GM13976 (cell line): ENCODE measurements at places on chromosomes 3 and 15.
A peak's percentile ranks its signal among the peaks of the same experiment; 100 is the strongest.

GRCh38 chr15:57540736-57541135 is 51.0 kb upstream of the MYZAP start:
- peak; percentile 71 for DNase-seq

- no peak for DNase-seq
Measured at GRCh38 chr3:23697416-23697815, 108.3 kb upstream of the UBE2E1 start.

DNA sequence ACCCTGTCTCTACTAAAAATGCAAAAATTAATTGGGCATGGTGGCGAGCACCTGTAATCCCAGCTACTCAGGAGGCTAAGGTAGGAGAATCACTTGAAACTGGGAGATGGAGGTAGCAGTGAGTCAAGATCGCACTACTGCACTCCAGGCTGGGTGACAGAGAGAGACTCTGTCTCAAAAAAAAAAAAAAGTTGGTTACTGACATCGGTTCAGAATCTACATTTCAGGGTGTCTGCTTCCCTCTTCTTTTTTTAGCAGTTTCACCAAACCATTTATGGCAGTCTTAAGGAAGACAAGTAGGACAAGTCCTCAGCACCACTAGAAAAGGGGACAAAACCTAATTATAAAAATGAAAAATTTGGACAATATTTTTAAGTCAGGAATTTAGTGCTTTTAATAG is 3.3 kb upstream of the USP4 start:
- no peak for DNase-seq

DNA sequence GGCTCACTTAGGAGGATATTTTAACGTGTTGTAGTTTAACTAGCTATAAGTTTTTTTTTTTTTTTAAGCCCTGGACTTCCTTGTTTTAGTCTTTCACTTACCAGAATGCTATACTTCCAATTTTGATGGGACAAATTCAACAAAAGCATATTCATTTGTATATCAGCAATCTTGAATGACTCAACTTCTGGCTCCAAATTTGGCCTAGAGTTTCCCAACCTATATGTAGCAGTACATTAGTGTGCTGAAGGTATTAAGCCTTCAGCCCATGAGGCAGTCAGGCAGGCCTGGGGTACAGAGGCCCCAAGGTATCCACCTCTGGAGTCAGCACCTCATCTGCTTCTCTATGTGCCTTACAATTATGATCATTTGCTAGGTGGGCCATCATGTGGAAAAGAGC is 5.9 kb downstream of the PBRM1 start:
- no peak for DNase-seq

DNA sequence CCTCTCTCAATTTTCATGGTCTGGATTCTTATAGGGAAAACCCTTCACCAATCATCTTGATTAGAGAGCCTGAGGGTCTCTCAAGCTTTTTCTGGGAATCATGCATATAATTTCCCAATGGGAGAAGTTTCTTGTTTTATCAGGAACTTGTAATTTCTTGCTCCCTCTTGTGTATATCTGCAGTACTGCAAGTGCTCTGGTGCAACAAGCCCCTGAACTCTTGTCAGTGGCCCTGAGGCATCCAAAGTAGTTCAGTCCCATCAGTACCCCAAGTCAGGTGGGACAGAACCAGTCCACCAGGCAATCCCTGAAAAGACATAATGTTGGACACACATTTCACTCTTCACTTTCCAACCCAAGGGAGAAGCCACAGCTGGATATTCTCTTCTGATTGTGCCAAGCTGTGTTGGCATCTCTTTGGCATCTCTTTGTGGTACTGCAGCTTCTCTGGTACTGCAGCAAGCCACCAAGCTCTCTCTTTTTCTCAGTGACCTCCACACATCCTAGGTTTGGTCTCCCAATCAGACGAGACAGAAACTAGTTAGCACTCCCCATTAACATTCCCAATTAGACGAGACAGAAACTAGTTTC is 214.5 kb downstream of the ZIC4 start:
- no peak for DNase-seq

DNA sequence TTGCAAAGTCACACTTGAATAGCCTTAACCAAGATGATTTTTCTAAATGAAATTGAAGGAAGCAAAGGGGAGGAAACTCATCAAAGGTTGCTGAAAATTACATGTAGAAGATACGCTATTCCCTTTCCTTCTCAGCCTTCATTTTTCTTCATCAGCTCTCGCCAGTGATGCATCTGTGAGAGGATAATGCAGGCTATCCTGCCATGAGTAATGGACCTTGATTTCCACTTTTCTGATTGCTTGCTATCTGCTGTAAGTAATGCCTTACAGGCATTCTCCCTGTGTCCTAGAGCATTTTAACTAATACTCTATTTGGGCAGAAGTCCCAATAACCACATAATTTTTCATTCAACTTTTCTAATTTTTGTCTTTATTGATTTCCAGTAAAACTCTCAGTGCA is 162.6 kb downstream of the BBX start:
- DNase-seq, result no peak

GRCh38 chr15:89652666-89653065 is 2.6 kb downstream of the KIF7 start:
- DNase-seq, result no peak

DNA sequence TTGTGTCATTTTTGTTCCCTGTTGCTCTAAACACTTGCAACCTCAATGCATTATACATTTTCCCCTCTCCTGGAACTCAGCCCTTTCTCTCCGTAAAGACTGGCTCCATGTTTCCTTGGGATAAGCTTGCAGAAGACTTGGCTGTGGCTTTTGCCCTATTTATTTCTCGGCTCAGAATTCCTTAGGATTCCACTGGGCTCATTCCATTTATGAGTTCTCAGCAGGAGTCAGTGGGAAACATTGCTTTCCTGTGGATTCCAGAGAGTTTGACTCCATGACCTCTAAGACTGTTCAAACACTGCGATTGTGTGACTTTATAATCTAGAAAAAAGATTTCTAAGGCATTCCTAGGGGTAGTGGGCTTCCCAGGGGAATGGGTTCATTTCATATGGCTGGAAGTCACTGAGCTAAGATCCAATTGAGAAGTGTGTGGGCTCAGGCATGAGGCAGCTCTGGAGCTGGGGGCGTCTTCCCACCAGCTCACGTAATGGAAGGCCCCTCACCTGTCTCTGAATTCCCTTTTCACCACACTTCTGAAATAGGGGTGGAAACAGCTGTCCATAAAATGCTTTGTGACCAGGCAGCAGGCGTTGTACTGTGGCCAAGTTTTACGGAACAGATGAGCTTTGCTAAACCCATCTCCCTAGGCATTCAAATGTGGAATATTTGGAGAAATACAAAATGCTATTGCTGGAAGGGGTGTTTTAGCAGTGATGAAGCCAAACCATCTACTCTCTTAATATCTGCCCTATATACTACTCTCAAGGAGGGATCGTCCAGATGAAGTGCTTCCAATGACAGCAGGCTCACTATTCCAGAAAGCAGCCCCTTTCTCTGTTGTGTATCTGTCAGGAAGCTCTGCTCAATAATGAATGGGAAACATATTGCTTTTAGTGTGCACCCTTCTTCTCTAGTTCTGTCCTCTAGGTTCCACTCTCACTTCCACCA is 91.8 kb upstream of the BCL6 start:
- no peak for DNase-seq

DNA sequence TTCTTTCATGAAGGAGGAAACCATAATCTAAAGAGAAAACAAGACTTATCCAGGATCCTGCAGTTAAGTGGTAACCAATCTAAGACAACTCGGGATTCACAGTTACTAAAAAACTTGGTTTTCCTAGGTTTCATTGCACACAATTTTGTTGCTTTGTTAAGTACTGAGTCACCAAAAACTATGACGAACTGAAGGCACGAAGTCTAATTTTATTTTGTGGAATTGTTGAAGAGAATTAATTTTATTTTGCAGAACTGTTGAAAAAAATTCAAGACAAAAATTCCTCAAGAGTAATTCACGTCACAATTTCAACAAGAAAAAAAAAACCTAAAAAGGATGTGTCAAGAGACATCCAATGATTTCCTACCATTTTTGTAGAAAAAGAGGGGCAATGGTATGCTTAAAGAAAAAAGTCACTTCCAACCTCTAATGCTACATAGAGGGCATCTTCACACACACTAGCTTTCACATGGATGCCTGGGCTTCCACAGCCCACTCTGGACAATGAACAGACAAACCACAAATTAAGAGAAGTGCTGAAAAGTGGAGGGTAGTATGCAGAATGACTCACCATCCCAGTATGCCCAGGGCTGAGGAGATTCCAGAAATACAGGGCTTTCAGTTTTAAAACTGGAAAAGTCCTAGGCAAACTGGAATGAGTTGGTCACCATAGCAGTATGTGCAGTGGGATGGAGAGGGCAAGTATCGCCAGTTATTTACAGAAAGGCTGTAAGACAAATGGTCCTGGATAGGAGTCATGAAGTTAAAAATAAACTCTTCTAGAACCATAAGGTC is 29.2 kb downstream of the PLOD2 start:
- DNase-seq, result no peak

DNA sequence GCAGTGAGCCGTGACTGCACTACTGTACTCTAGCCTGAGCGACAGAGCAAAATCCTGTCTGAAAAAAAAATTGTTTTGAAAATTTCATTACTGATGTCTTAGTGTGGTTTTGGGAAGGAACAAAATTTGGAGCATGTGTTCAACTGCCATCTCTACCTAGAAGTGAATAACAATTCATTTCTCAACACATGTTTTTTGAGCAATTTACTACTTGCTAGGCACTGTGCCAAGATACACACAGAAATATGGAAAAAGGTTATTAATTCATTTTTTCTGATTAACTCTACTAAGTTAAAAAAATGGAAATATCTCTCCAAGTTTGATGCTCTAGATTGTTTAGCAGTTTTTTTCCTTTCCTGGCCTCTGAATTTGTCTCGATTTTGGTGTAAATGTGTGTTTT is 5.2 kb upstream of the TCF12 start:
- DNase-seq, result no peak

DNA sequence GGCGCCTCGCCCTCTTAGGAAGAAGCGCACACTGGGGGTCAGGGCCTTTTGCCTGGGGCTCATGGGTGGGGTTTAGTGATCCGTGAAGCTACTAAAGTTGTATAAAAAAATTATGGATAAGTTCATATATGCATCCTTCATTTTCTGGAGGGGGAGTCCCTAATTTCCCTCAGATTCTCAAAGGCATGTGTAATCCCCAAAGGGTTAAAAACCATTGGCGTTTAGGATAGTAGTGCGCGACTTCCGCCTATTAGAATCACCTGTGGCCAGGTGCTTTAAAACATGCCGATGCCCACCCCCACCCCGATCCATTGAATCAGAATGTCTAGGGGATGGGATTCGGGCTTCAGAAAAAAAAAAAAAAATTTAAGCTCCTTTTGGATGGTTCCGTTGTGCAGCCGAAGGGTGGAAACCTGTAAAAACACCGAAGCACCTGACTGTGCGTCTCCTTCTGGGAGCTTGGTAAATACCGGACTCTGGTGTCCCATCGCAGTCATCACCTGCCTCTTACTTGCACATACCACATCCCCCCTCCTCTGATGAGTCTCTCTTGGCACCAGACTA is 570 bp downstream of the APH1B start:
- no peak for DNase-seq

- no peak for DNase-seq
Measured at GRCh38 chr15:65576664-65577063, 34.3 kb downstream of the INTS14 start.

DNA sequence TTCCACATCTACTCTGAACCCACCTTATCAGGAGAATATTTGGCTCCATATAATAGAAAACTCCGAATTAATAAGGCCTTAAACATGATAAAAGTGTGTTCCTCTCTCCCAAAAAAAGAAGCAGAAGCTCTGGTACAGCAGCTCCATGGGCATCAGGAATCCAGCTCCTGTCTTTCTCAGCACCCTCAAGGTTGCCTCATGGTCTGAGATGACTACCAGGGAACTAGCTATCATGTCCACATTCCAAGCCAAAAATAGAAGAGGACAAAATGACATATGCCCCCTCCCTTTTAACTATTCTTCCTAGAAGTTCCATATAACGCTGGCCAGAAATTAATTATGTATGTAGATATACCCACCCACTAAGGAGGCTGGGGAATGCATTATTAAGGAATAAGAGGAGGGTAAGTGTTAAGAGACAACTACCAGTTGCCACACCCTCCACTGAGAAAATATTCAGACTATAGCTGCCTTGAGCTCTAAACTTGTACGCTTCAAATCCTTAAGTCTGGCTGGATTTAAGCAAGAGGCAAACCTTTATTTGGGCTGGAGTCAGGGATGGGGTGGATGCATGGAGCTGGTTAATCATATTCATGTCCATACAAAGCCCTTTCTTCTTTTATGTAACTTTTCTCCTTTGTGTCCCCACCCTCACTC is 35.8 kb upstream of the CTDSPL start:
- no peak for DNase-seq

DNA sequence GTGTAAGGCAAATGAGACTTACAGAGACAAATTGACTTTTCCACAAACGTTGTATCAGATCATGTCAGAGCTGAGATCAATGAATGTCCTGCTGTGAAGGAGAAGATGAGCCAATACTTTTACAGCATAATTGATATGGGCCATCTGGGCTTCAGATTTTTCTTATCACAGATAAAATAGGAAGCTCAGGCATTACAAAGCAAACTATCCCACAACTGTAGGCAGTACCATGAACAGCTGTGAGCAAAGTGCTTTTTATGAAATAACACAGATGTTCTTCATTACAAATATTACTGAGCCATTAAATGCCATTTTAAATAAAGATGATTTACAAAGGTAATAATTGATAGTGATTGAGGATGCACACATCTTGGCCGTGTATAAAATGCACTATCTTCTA is 852.3 kb downstream of the OTOL1 start:
- DNase-seq, result no peak

DNA sequence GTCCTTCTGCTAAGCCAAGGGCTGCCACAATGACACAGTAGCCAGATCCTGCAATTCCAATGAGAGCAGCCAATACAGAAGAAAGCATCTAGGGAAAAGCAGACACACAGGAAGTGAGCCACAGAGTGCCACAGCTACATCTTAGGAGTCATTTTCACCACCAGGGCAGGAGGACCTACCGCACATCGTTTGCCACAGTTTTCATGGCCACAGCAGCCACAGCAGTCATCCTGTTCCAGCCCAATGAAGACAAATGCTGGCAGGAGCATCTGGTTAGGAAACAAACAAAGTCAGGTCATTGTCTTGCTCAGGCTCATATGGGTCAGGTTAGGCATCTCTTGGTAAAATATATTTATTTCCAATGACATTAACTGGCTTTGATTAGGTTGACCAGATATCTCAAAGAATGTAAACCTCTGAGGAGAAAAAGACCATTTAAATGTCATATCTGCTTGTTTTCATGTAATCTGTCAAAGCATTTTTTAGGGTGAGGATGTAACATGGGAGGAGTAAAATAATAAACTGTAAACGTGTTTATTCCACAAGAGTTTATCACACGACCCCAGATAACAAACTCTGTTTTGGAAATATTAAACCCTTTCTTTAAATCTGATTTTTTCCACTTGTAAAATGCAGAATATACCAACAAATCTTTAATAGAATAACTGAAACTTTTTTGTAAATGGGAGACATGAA is 1.8 kb downstream of the TM4SF1 start:
- DNase-seq, result no peak
